Upper lobe of right lung (tissue), 1 donor: ENCODE measurements at places on chromosomes 12 and 14. TPM values are rescaled to one million over a fixed set of nuclear protein-coding genes. Genes with fewer than 3 reads are reported as not detected.

Gene PROX2
- total RNA-seq = not detected

Gene MYH6
- total RNA-seq = 3.4 TPM

Gene PRH2
- total RNA-seq = not detected

DNA sequence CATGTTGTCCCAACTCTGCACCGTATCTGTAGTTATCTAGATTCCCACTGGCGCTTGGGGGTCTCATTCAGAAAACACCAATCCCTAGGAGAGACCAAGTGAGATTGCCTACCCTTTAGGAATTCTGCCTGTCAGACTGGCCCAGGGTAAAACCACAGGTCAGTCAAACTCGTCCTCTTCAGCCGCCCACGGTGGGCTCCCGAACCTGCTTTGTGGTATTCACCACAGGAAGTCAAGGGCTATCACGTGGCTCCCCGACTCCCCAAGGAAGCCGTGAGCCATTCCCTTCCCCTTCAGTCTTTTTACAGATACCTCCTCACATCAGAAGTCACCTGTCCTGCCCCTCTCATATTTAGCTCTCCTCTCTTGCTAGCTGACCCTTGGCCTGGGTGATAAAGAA, 159.9 kb downstream of the EGLN3 start:
- no peak for DNase-seq

DNA sequence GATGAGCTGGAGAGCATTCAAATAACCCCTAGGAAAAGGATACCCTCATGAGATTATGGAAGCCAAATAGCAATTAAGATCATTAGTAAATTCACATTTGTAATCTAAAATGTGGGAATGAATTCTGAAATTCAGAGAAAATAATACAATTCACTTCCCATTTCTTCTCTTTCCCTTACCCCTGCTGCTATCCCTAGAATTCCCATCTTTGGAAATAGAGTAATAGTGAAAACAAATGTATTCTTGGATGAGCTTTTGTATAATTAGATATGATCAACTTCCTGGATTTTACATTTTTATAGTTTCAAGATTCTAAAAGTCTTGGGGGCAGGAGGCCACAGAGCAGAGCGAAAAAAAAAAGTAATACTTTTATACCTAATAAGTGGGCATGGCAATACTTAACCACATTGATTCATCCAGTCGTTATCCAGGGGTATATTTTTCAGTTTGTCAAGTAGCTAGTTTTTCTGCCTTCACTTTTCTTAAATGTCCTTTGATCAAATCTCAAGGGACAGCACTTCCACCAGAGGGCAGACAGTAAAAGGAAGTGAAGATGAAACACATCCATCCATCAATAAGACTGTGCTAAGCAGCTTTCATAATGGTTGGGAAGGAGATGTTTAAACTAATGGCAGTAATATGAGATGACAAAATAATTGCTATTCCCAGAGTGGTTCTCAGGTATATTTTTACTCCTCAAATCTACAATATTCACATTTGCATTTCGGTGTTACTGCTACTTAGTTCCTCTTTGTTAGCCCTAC, 401.3 kb downstream of the DIO2 start:
- DNase-seq = no peak

DNA sequence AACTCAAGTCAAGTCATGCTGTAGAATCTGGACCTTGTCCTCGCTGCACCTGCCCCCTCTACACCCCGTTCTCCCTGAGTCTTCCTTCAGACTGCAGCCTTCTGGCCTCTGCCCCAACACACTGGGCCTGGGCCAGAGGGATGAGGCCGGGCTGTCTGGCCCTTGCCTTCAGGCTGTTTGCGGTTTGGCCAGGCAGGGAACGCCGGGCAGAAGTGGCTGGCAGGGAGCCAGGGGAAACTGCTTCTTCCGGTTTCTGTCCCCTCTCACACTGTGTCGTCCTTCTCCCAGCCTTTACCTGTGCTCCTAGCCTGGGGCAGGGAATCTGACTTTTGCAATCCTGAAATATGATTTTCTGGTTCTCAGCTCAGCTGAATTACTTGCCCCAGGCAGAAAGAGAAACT, 13.5 kb downstream of the DGLUCY start:
- peak; percentile 85 for DNase-seq

DNA sequence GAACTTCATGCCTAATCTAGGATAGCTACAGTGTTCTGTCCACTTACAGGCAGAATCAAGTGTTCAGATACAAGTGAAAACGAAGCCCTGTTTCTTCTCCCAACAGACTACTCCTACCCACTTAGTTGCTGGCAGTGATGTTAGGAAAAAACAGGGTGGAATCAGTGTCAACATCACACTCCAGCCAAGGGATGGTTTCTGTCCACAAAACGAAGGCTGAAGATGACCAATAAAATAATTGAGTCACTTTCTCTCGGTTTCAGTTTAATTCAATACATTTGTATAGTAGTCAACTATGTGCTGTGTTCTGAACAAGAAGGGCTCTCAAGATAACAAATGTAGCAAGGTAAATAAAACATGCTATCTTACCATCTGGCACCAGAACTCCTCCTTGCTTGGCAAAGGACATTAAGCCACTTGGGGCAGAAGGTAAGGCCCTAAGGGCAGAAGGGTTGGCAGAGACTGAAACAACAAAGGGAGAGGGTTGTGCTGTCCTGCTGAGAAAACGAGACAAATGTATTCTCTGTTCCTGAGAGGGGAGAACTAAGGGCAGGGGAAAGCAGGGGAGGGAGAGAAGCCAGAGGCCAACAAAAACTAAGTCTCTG, 393.6 kb downstream of the DPF3 start:
- DNase-seq = no peak

DNA sequence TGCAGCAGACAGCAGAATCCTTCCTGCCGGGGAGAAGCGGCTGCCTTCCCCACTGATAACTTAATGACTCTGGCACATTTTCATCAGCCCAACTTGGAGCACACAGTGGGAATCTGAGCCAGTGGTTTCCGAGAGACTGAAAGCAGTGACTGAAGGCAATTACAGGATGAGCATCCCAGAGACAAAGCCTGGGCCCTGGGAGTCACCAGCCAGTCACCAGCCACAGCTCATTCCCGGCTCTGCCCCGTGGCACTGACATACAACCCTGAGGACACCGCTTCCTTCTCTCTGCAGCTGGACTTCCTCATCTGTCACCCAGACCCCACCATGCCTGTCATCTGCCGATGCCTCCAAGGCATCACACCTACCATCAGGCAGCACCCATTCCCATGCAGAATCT, 192.3 kb downstream of the DPF3 start:
- DNase-seq = no peak

- peak; percentile 87 for DNase-seq
Measured at GRCh38 chr14:103518422-103519042, 4.1 kb downstream of the CKB start.

DNA sequence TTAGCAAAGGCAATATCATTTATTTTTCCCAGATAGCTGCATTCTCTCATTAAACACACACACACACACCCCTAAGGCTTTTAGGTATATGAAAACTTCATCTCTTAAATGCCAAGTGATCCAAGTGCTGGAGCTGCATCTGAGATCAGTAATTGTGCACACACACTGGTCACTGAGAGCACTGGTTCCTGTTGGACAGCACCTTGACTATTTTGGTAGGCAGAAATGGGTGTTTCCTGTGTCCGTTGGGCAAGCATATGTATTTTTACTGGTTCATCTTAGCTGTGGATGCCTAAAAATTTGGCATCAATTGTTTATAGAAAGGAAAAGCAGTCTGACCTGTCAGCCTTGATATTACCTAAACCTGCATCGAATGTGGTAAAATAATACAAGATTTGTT, 182.5 kb downstream of the MSRB3 start:
- no peak for DNase-seq

Gene SLC6A13
- 3.9 TPM for total RNA-seq

Gene SAV1
- 42.8 TPM for total RNA-seq
